ENCODE measurements at places on chromosomes 16 and 17.

- no peak for DNase-seq
Measured at GRCh38 chr17:17960500-17961030, 11.6 kb downstream of the TOM1L2 start.

- no peak for DNase-seq
Measured at GRCh38 chr16:13543850-13544249, 376.1 kb upstream of the ERCC4 start.

DNA sequence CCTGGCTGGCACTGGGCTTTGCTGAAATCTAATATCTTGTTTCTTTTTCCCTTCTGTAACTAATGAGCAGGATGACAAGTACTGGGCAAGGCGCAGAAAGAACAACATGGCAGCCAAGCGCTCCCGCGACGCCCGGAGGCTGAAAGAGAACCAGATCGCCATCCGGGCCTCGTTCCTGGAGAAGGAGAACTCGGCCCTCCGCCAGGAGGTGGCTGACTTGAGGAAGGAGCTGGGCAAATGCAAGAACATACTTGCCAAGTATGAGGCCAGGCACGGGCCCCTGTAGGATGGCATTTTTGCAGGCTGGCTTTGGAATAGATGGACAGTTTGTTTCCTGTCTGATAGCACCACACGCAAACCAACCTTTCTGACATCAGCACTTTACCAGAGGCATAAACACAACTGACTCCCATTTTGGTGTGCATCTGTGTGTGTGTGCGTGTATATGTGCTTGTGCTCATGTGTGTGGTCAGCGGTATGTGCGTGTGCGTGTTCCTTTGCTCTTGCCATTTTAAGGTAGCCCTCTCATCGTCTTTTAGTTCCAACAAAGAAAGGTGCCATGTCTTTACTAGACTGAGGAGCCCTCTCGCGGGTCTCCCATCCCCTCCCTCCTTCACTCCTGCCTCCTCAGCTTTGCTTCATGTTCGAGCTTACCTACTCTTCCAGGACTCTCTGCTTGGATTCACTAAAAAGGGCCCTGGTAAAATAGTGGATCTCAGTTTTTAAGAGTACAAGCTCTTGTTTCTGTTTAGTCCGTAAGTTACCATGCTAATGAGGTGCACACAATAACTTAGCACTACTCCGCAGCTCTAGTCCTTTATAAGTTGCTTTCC lies 56.0 kb downstream of the HLF start:
- no peak for DNase-seq

- DNase-seq = no peak
Measured at GRCh38 chr16:49179714-49180330, 101.8 kb downstream of the CBLN1 start.

- DNase-seq = no peak
Measured at GRCh38 chr17:80109713-80110446, 8.5 kb downstream of the GAA start.

DNA sequence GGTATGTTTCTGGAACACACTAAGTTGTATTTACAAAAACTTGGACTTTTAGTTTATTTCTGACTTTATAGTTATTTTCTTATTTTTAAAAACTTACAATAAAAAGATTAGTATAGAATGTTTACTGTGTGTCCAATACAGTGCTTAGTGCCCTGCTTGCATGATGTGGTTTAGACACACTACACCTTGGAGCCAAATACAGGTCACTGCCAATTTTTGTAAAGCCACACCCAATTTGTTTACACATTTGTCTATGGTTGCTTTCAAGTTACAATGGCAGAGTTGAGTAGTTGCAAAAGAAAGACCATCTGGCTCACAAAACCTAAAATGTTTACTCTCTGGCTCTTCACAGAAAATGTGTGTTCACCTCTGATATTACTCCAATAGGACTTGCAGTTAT lies 807.1 kb downstream of the KCNJ2 start:
- DNase-seq = no peak

Data from AG04450 (cell line).